Suppressor macrophage (primary cell): ENCODE measurements at places on chromosomes 4 and X.

DNA sequence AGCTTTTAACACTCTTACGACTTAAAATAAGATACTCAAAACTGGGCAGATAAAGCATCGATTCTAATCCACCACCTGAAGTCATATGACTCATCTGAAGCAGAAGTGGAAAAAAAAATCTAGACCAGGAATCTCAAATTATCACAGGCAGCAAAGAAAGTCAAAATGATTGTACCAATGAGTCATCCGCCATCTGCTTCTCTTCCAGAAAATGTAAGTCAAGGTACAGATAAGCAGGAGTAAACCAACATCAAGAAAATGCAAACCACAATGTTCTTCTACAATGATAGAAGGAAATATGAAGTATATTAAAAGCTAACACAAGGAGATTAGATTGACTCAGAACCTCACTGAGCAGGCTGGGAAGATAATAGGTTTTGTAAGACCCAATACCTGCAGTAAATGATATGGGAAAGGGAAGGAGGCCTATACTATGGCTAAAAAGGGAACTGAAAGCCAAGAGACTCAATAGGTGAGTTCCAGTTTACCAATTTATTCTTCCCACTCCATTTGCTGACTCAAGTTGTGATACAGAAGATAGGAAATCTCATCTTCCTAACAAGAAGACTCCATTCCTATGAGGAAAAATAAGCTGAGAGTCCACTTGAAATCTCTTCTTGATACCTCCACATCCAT is 88.4 kb upstream of the TET2 start:
- DNase-seq = no peak

GRCh38 chr4:81465406-81466340 is 6.0 kb downstream of the RASGEF1B start:
- no peak for DNase-seq

- no peak for DNase-seq
Observed at GRCh38 chrX:40663880-40664630, 16.7 kb upstream of the CXorf38 start.

DNA sequence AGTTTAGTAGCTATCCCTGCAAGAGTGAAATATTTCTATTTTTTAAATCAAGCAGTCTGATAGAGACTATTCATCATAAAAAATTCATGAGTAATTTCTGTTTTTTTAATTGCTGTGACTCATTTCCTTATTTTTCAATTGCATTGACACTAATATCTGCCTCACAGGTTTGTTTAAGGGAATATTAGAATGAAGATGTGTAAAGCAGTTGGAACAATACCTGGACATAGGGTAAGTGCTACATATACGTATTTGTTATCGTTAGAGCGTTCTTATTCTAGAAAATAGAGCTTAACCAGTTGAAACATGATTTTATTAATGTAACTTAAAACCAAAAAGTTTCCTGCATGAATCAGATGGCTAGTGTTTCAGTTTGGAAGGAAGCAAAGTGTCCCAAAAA is 2211.3 kb downstream of the PCDH7 start:
- DNase-seq = no peak

- no peak for DNase-seq
Observed at GRCh38 chrX:150680974-150681373, 12.2 kb upstream of the MTMR1 start.

GRCh38 chr4:31362756-31363155 is 642.6 kb downstream of the PCDH7 start:
- no peak for DNase-seq

DNA sequence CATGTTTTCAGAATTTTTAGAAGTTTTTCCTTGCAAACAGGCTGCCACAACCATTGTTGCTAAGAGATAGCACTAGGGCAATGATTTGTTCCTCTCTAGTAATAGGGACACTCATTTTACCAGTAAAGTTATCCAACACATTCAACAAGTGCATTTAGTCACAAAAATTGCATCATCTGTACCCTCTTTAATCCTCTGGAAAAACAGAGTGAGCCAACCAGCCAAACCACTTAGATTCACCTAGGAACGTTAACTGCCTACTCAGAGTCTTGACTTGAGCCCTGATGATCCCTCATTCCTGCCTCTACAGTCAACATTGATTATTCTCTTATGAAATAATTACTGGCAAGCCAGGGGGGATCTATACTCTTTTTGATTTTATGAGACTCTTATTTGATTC is 17.0 kb upstream of the ADGRA3 start:
- no peak for DNase-seq
